Dorsolateral prefrontal cortex (tissue), 122 donors: ENCODE measurements at places on chromosomes 1 and 21.

- peak; percentile 42 for DNase-seq
Measured at GRCh38 chr1:39892601-39893595, 8.8 kb downstream of the MYCL start.

GRCh38 chr1:78892260-78892840 is 114.2 kb downstream of the ADGRL4 start:
- no peak for DNase-seq

DNA sequence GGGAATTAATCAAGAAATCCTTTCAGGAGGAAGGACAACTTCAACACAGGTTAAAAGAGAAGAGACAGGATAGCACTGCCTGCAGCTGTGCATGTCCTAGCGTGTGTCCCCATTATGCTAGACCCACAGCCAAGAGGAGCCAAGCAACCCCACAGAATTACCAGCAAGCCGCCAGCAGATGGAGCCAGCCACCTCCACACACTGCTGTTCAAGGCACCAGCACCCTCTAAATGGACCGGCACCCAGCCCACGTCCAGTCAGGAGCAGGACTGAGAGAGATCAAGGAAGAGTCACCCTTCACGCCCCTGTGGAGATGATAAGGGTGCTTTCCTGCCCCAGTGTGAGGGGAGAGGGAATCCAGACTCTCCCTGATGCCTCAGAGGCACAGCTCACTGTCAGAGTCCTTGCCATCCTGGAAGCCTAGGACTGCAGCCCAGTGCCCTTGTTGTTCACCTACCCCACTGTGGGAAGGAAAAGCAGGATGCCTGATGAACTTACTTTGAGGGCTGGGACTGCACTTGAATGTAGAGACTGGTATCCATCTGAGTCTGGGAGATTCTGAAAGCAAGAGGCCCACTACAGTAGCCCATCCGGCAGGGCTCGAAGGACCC is 37.1 kb upstream of the CTTNBP2NL start:
- DNase-seq: peak; percentile 80

DNA sequence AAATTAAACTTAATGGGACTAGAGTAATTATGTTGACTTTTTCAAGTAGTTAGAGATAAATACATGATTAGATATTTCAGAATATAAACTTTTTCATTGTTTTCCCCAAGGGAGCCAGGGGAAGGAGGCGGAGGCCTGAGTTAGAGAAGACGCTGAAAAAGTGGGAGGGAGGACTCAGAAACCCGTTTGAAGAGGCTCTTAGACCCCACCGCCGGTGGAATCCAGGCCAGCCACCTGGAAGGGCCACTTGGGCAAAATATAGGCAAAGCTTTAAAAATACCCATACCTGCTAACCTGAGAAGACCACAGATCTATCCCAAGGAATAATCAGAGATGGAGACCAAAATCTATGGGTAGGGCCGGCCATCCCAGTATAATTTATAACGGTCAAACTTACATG is 242.6 kb downstream of the PTPRU start:
- no peak for DNase-seq

GRCh38 chr21:36511484-36512220 is 31.7 kb upstream of the CLDN14 start:
- no peak for DNase-seq

GRCh38 chr1:241825581-241825980 is 22.4 kb upstream of the EXO1 start:
- no peak for DNase-seq

- DNase-seq: no peak
Measured at GRCh38 chr1:86271046-86271445, 114.5 kb upstream of the COL24A1 start.

DNA sequence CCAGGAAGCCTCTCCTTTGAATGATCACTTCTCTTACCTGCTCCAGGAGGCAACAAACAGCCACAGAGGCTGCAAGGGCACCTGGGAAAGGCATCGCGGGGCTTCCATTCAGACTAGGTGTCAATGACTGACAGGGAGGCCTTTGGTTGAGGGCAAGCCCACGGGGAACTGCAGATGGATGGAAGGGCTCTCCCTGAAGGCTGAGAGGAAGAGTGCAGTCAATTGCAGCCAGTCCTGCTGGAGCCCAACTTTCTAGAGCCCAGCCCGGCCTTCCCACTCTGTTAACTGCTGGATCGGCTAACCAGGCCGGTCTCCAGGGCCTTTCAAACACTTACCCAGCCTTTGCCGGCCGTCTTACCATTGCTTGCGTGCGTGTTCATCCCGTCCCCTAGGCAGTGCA is 89.3 kb downstream of the LACTBL1 start:
- no peak for DNase-seq

- DNase-seq: no peak
Measured at GRCh38 chr1:67308136-67308535, 463 bp downstream of the IL12RB2 start.

GRCh38 chr1:229832695-229833094 is 206.6 kb downstream of the URB2 start:
- no peak for DNase-seq

DNA sequence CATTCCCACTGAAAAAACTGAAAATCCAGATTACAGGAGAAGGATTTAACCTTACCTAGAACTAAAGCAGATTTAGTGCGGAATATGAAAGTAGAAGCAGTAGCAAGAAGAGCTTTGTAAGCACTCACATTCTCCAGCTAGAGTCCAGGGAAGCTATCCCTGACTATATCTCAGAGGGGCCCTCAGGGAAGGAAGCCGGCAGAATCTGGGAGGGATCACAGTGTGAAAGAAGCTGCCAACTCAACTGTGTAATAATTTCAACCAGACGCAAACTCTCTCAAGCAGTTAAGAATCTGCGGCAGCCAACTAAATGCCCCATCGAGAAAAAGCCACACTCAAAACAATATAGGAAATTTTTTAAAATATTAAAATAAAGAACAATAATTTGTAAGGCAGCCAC is 163.8 kb downstream of the EIF4G3 start:
- no peak for DNase-seq

GRCh38 chr1:3319874-3320245 is 134.6 kb upstream of the ARHGEF16 start:
- no peak for DNase-seq

DNA sequence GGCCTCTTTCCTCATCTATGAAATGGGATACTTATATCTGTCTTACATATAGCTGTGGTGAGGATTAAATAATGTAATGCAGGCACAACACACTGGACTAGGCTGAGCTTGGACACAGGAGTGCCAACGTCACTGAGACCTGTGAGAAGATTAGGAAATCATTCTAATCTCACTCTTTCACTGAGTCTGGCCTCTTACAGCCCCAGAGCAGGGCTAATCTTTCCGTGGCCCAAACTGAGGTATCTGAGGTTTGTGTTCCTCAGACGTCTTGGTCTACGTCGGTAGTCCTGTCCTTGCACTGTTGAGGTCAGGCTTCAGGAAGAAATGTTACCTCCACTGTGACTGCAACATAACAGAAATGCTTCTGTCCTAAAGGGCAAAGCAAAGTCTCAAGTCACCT is 22.6 kb upstream of the A3GALT2 start:
- DNase-seq: no peak

- peak; percentile 88 for DNase-seq
Measured at GRCh38 chr1:205918955-205919746, 24.1 kb downstream of the SLC26A9 start.

DNA sequence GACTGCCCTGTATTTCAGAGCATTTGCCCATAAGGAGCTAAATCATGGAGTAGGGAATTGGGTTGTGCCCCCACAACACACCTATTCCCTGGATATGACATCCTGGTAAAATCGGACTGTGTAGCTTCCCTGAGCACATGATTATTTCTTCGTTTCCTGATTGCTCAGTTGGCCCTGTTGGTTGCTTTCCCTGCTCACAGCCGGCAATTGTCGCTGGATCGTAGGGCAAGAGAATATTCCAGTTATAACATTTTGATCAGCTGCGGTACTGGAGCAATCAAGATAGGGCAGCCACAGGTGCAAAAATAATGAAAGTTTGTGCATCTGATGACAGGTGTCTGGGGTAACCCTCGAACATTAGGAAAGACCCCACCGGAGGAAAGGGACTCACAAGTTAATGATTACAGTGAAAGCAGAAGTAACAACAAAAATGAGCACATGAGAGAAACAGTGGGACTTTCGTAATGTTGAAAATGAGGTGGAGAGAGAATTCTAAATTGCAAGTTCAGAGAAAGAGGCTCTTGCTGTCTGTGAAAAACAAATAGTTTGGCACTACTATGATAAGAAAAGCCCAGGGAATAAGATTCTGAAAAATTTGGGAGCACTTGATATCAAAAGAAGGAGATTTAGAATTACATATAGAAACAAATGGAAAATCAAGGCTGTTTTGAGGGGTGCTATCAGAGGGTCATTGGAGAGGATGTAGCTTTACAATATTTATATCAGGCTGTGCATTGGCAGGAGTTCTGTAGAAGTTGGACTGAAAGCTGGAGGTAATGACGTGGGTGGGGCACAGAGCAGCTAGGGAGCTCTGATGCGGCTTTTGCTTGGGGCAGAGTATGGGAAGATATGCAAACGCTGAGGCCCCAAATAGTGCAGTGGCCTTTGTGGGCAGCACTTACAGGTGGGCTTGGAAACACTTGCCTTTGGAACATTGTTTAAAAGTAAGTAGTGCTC is at the start of gene MAB21L3:
MAB21L3 (plus strand) TSS at position 833 of the 957 bp plus-strand sequence. CDS start 1,217 bp downstream, outside the sequence.
- DNase-seq: no peak

DNA sequence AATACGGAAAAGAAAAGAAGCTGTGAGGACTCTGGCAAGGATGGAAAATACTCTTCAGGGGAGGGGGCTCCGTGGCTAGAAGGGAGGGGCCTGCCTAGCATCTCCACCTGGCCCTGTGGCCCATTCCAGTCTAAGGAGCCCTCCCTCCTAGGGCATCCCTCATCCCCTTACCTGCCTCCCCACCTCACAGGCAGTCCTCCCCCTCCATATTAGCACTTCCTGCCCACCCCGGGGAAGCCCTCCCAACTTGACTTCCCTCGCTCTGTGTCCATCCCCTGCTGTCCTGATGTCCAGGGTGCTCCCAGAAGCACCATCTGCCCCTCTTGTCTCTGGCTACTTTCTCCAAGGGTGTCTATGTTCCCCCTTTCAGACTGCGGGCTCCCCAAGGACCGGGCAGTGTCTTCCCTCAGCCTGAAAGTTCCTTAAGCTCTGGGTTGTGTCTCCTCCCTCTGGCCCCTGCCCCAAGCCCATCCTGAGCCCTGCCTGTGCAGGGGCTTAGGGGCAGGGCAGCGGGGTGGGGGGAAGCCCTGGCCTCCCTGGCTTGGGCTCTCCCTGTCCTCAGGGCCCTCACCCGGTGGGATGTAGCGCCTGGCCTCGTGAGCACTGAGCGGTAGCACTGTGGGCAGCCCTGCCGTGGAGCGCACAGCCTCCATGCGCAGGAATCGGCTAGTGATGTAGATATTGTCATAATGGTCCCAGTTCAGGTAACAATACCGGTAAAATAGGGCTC is 3.9 kb downstream of the DCST2 start:
- DNase-seq: no peak

GRCh38 chr1:71135571-71135970 is 54.7 kb upstream of the ZRANB2 start:
- DNase-seq: no peak

DNA sequence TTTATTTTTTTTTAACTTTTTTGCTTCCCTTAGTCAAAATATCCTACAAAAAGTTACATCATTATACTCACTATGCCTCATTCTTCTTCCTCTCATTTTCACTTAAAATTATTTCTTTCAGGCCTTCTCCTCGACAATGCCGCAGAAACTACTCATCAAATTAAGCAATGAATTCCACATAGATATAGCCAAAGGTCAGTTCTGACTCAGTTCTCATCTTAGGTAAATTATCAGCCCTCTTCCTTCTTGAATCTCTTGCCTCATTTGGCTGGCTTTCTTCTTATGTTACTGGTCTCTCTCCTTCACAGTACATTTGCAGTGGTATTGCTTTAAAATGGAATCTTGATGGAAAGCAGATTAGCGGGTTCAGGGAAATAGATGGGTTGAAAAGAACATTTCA is 260.7 kb upstream of the BRINP3 start:
- DNase-seq: no peak

GRCh38 chr21:25970254-25970930 is 200.2 kb downstream of the APP start:
- peak; percentile 47 for DNase-seq

DNA sequence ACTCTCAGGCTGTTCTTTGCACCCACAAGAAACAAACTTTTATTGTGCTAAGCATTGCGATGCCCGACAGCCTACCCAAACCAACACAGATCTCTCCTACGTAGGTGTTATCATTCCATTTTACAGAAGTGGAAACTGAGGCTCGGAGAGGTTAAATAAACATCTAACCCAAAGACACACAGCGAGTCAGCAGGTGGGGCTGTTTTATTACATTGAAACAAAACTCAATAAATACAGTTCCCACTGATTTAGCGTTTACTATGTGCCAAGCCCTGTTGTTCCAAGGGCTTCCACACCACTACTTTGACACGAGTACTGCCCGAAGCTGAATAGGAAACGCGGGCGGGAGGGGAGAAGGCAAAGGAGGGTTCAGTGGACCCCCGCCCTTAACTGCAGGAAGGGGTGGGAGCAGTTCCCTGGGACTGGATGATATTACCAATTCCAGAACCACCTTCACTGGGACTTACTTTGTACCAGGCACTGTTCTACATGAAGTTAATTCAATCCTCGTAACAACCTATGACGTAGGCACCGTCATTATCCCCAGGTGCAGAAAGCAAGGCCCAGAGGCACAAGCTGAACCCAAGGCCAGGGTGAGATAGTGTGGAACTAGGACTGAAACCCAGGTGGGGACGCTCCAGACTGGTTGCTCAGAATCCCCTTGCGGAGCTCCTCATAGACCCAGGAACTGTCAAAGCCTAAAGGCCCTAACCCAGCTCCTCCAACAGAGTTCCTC is 19.3 kb upstream of the ALDH4A1 start:
- no peak for DNase-seq

- DNase-seq: no peak
Measured at GRCh38 chr1:96842215-96842614, 120.6 kb downstream of the PTBP2 start.

DNA sequence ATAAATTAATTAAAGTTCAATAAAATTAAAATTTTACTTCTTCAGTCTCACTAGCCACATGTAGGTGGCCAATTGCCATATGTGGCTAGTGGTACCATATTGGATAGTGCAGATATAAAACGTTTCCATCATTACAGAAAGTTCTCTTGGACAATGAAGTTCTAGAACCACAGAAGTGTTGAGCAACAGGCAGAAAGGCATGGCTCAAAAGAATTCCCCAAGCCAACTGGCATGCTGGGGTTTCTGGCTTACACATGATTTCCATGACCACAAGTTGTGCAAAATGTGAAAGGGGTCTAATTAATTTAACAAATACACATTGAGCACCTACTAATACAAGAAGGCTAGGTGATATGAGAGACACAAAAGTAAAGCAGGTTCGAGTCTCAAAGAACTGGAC is 72.2 kb upstream of the CDC42BPA start:
- DNase-seq: no peak
